Gastrocnemius medialis (tissue), 4 donors: ENCODE measurements at places on chromosomes 7 and 10. TPM values are rescaled to one million over a fixed set of nuclear protein-coding genes. Genes with fewer than 3 reads are reported as not detected.

TMEM196 gene
- total RNA-seq = not detected

AGMO gene
- total RNA-seq = not detected

TRIM73 gene
- 1.1 TPM for total RNA-seq

ARL5B gene
- total RNA-seq = 6.4 TPM

VSIR gene
- 17.4 TPM for total RNA-seq

ACSM6 gene
- total RNA-seq = not detected

HABP2 gene
- not detected for total RNA-seq

IRF5 gene
- 2.3 TPM for total RNA-seq

FEZF1 gene
- not detected for total RNA-seq

MBLAC1 gene
- total RNA-seq = 3.7 TPM

DNA sequence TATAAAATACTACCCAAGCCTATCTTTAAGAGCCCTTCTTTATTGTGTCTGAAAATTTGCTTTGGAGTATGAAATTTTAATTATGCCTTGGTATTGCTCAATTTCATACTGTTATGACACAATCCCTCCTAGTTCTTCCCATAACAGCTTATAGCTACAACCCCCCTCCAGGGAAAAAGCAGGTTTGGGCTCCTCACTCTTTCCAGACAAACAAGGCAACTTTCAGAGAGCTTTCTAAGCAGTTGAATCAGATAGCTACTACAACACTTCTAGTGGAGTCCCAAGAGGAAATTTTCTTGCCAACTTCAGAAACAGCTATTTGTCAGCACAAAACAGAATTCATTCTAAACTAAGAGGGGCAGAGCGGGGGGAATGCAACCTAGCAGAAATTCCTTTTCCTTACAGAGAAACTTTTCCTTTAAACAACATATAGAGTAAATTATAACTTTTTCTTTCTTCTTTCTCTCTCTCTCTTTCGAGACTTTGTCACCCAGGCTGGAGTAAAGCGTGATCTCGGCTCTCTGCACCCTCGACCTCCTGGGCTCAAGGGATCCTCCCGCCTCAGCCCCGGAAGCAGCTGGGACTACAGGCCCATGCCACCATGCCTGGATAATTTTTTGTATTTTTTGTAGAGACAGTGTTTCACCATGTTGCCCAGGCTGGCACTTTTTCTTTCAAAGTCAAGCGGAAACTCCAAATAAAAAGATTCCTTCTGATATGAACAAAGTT lies 26.0 kb upstream of the JMJD1C start:
- H3K4me1 ChIP-seq = peaks cover 11% of the 10 kb centered on the region
- DNase-seq = peak; percentile 29
- peak overlapping the region; percentile 29 for H3K27ac ChIP-seq
- no peaks in the 10 kb centered on the region for H3K36me3 ChIP-seq
- H3K4me3 ChIP-seq = peak overlapping the region; percentile 27

- no peak overlapping the region for H3K27ac ChIP-seq
- H3K4me1 ChIP-seq = no peaks in the 10 kb centered on the region
- H3K27me3 ChIP-seq = no peaks in the 10 kb centered on the region
- DNase-seq = no peak
Measured at GRCh38 chr7:55296070-55296469, 69.1 kb upstream of the LANCL2 start.

GRCh38 chr10:75408509-75408875 lies 6.9 kb upstream of the ZNF503 start:
- peak overlapping the region; percentile 80 for H3K4me3 ChIP-seq
- peak overlapping the region; percentile 92 for H3K27ac ChIP-seq
- DNase-seq = no peak
- H3K27me3 ChIP-seq = peaks cover 26% of the 10 kb centered on the region
- H3K4me1 ChIP-seq = peaks cover 4% of the 10 kb centered on the region

- no peak overlapping the region for H3K27ac ChIP-seq
- DNase-seq = no peak
- no peak overlapping the region for H3K4me3 ChIP-seq
- H3K4me1 ChIP-seq = no peaks in the 10 kb centered on the region
- no peaks in the 10 kb centered on the region for H3K27me3 ChIP-seq
- H3K36me3 ChIP-seq = no peaks in the 10 kb centered on the region
Measured at GRCh38 chr7:121810831-121811672, 61.9 kb upstream of the PTPRZ1 start.

DNA sequence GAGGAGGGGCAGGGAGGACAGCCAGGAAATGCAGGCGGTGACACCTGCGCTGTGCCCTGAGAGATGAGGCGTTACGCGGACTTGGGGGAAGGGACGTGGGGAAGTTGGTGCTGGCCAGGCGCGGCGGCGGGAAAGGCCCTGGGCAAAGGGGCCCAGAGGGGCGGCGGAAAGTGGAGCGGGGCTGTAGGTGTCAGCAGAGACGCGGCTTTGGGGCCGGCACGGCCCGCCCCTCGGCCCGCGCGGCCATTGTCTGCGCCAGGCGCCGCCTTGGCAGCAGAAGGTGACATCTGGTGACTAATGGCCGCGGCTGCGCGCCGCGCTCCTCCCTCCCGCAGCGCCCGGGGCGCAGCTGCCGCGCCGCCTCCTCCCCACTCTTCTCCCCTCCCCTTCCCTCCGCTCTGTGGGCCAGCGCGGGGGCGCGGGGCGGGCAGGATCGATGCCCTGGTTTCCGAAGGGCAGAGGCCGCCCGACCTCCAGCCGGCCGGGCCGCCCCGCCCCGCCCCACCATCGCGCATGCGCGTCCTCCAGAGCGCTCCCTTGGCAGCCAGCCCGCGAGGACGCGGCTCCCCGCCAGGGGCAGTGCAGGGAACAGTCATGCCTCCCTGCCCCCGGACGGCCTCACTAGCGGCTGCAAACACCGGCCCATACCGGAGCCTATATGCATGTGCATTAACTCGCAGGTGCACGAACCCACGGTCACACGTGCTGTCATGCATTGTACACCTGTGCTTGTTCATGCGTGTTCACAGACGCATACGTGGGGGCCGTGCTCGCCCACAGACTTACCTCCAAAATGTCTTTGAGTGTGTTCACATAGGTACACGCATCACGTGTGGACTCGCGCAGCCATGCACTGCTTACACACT lies 269.6 kb downstream of the RPS24 start:
- peak overlapping the region; percentile 90 for H3K27ac ChIP-seq
- H3K4me3 ChIP-seq = peak overlapping the region; percentile 73
- H3K36me3 ChIP-seq = no peaks in the 10 kb centered on the region

GRCh38 chr7:20403331-20403730 lies 72.6 kb downstream of the ITGB8 start:
- H3K36me3 ChIP-seq = no peaks in the 10 kb centered on the region
- H3K27me3 ChIP-seq = no peaks in the 10 kb centered on the region
- no peaks in the 10 kb centered on the region for H3K4me1 ChIP-seq

DNA sequence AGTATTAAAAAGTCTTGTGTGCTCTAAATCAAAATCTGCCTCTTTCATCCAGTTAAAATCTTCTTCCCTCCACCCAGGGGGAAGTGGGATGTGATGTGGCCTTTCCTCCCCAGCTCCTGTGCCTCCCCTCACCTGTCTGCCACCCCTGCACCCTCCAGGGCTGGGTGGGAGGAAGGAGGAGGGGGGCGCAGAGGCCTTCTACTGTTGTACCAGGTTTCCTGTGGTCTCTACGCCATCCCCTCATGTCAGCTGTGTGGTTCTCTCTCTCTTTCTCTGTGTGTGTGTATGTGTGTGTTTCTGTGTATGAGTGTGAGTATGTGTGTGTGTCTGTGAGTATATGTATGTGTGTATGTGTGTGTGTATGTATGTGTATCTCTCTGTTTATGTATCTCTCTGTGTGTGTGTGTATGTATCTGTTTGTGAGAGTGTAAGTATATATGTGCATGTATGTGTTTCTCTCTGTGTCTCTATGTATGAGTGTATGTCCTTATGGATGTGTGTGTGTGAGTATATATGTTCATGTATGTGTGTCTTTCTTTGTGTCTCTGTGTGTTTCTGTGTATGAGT lies 45.5 kb upstream of the C10orf71 start:
- no peak overlapping the region for H3K4me3 ChIP-seq
- peak overlapping the region; percentile 36 for H3K27ac ChIP-seq
- H3K4me1 ChIP-seq = no peaks in the 10 kb centered on the region
- no peak for DNase-seq

GRCh38 chr10:124356701-124357560 lies 61.8 kb downstream of the OAT start:
- no peak overlapping the region for H3K27ac ChIP-seq
- no peaks in the 10 kb centered on the region for H3K36me3 ChIP-seq
- H3K4me1 ChIP-seq = no peaks in the 10 kb centered on the region
- H3K27me3 ChIP-seq = no peaks in the 10 kb centered on the region
- H3K4me3 ChIP-seq = no peak overlapping the region
- no peak for DNase-seq

DNA sequence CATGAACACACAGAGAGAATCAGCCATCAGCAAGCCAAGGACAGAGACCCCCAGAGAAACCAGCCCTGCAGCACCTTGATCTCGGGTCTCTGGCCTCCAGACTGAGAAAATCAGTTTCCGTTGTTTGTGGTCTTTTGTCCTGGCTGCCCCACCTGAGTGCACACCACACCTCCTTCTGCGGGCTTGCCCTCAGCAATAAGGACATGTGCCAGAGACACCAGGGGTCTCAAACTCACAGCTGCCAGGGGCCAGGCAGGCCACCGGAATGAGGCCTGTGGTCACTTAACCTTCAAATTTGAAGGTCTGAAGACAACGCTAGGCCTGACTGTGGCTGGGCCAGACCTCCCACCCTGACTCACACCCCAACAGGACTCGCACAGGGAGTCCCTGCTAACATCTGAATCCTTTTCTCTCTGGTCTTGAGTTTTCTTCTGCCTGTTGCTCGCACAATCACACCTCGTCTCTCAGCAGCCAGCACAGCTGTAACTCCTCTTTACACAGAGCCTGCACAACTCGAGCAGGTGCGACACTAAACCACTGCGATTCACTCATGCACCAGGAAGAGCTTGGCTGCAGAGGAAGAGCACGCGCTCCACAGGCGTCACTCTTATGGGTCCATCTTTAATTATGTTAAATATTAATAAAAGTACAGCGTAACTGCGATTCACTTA lies 86.2 kb downstream of the CHST15 start:
- no peaks in the 10 kb centered on the region for H3K36me3 ChIP-seq
- H3K27ac ChIP-seq = no peak overlapping the region
- H3K4me3 ChIP-seq = no peak overlapping the region

GRCh38 chr7:23210506-23210905 lies 28.7 kb downstream of the NUP42 start:
- H3K27me3 ChIP-seq = no peaks in the 10 kb centered on the region
- H3K4me1 ChIP-seq = no peaks in the 10 kb centered on the region
- no peak overlapping the region for H3K27ac ChIP-seq
- no peaks in the 10 kb centered on the region for H3K36me3 ChIP-seq
- DNase-seq = no peak

DNA sequence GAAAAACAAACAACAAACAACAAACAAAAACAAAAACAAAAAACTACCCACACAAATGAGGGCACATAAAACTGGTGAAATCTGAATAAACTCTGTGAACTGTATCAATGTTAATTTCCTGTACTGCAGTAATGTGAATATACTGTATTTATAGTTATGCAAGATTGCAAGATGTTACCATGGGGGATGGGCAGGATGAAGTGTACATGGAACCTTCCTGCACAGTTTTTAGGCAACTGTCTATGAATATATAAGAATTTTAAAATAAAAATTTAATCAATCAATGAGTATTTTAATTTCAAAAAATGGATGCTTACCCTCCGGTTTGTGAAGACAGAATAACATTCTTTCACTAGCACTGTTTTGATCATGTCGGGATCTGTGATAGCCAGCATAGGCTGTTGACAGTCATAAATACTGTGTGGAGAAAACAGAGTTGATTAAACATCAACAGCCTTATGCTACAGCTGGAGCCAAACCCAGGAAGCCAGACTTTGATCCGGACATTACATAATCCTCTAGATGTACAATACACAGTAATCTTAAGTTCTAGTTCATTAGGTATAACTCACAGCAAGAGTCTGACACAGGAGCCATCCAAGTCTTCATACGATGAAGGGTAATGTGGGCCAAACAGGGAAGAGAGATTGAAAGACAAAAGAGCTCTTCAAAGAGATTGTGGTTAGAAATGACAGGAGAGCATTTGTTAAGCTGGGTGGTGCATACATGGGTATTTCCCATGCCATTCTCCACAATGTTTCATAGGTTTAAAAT lies 14.8 kb downstream of the CYP3A7 start:
- H3K4me1 ChIP-seq = no peaks in the 10 kb centered on the region
- no peaks in the 10 kb centered on the region for H3K27me3 ChIP-seq
- no peaks in the 10 kb centered on the region for H3K36me3 ChIP-seq

- H3K4me3 ChIP-seq = no peak overlapping the region
- no peak overlapping the region for H3K27ac ChIP-seq
- H3K27me3 ChIP-seq = no peaks in the 10 kb centered on the region
- H3K36me3 ChIP-seq = no peaks in the 10 kb centered on the region
- no peak for DNase-seq
Measured at GRCh38 chr10:109187677-109188076, 735.6 kb downstream of the XPNPEP1 start.

GRCh38 chr10:90992462-90992861 lies 71.6 kb upstream of the ANKRD1 start:
- H3K27ac ChIP-seq = no peak overlapping the region
- no peak overlapping the region for H3K4me3 ChIP-seq
- H3K27me3 ChIP-seq = no peaks in the 10 kb centered on the region
- DNase-seq = no peak
- no peaks in the 10 kb centered on the region for H3K36me3 ChIP-seq

GRCh38 chr7:136923111-136923667 lies 54.7 kb downstream of the CHRM2 start:
- no peaks in the 10 kb centered on the region for H3K36me3 ChIP-seq
- H3K27me3 ChIP-seq = no peaks in the 10 kb centered on the region
- DNase-seq = no peak
- no peak overlapping the region for H3K27ac ChIP-seq
- no peak overlapping the region for H3K4me3 ChIP-seq
- no peaks in the 10 kb centered on the region for H3K4me1 ChIP-seq

GRCh38 chr7:149833495-149834130 lies 4.6 kb upstream of the ZNF862 start:
- peaks cover 4% of the 10 kb centered on the region for H3K4me1 ChIP-seq
- no peak overlapping the region for H3K27ac ChIP-seq
- no peak for DNase-seq
- no peak overlapping the region for H3K4me3 ChIP-seq
- H3K27me3 ChIP-seq = no peaks in the 10 kb centered on the region
- H3K36me3 ChIP-seq = no peaks in the 10 kb centered on the region

- H3K36me3 ChIP-seq = no peaks in the 10 kb centered on the region
- H3K4me1 ChIP-seq = no peaks in the 10 kb centered on the region
- peaks cover 6% of the 10 kb centered on the region for H3K27me3 ChIP-seq
Measured at GRCh38 chr10:125687507-125688185, 4.7 kb upstream of the TEX36 start.

DNA sequence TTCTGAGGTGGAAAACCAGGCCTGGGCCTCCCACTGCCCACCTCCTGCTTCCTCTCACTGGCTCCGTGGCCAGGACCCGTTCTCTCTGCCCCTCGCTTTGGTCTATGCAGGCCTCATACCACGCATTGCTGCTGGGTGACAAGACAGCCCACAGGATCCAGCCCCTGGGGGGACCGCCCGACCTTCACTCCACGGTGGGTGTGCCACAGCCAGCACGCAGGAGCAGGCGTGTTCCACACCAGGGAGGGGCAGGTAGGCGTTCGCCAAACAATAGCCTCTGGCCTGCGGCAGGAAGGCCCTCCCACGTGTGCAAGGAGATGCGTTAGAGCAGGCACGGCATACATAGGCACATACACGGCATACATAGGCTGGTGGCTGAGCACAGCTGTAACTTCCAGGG lies 233.4 kb downstream of the WDR37 start:
- no peaks in the 10 kb centered on the region for H3K36me3 ChIP-seq
- no peaks in the 10 kb centered on the region for H3K27me3 ChIP-seq
- H3K4me3 ChIP-seq = no peak overlapping the region
- H3K4me1 ChIP-seq = no peaks in the 10 kb centered on the region

GRCh38 chr10:11832042-11832441 lies 8.9 kb downstream of the PROSER2 start:
- DNase-seq = no peak
- no peaks in the 10 kb centered on the region for H3K27me3 ChIP-seq
- no peak overlapping the region for H3K4me3 ChIP-seq
- no peak overlapping the region for H3K27ac ChIP-seq

- H3K36me3 ChIP-seq = no peaks in the 10 kb centered on the region
- DNase-seq = no peak
- H3K4me3 ChIP-seq = no peak overlapping the region
Measured at GRCh38 chr7:10780400-10780747, 193.3 kb upstream of the PHF14 start.
